Stimulated activated CD4-positive, alpha-beta T cell treated with anti-CD3 and anti-CD28 coated beads, TNF-alpha, amount 100 ng/mL, for 4 hours (primary cell): ENCODE measurements at places on chromosomes 12 and 14.

- DNase-seq = no peak
Measured at GRCh38 chr12:39902821-39903220, 203.1 kb downstream of the SLC2A13 start.

GRCh38 chr12:107429006-107429705 lies 256.4 kb upstream of the PWP1 start:
- no peak for DNase-seq

- no peak for DNase-seq
Measured at GRCh38 chr12:74719447-74719846, 181.8 kb downstream of the ATXN7L3B start.

DNA sequence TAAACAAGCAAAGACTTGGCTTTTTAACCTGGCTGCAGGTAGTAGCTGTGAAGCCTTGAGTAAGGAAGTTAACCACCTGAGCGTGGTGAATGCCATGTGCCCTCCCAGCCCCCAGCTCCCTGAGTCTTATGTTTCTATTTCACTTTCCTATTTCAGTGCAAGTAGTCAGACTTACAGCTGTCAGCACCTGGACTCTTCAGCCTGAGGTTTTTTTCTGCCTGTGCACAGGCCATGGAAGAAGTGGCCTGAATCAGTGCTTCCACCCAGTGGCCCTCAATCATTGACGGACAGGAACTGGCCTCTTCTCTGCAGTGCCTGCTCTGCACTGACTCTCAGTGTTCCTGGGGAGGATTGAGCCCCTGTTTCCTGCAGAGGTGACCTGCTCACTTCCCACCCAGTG lies 796.4 kb downstream of the MED13L start:
- DNase-seq = no peak

DNA sequence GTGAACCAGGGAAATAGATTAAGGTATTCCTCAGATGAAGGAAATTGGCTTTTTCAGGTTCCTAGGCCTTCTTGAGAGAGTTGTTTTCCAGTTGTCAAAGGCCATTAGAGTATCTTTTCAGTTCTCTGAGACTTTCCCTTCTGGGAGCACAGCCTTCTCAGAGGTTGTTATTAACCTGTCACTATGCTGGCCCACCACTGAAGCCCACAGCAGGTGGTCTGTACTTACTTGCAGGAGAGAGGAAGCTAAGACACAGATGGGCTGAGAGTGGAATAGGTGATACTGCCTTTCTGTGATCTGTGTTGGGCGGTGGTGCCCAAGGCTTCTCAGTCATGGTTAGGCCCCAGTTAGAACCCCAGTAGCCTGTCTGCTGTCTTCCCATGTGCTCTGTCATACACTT lies 22.8 kb upstream of the GALNT16 start:
- no peak for DNase-seq

- no peak for DNase-seq
Measured at GRCh38 chr12:7207866-7208625, 18.6 kb downstream of the PEX5 start.

DNA sequence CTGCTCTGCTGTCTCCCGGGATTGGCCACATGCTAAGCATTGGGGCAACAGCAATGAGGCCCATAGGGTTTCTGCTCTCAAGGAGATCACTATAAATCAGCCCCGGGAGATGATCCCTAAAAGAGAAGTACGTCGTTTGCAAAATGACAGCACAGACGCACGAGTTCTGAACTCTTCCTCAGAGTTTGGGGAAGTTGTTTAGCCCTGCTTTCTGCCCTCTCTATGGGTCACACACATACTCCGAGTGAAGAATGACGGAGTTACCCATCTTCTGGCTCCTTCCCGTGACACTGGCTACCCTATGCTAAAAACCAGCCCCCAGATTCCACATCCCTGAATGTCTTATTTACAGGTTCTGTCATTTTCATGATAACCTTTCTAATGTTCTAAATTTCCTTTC lies 258.0 kb upstream of the PLEKHG7 start:
- DNase-seq = no peak

DNA sequence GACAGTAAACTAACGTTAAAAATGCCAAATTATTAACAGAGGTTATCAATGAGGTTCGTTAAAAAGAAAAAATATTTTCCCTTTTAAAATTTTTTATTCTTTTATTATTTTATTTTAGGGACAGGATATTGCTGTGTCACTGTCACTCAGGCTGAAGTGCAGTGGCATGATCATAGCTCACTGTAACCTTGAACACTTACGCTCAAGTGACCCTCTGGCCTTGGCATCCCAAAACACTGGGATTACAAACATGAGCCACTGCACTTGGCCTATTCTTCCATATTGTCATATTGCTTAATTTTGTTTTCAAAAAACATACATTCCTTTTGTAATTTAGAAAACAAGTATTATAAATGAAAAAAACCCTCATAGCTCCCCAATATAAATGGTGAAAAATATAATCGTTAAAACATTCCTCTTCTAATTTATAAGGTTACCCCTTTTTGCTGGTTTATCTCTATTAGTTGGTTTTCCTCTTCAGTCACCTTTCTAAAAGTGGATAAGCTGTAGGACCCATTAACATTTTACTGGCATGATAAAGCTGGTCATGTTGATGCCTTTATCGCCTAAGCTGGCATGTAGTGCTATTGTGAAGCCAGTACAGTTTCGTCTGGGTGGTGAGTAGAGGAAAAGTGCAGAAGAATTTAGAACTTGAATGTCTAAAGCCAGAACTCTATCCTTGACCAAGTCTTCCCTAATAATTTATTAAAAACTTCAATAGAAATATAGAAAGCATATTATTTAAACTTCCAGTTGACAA lies 27.6 kb downstream of the PDE3A start:
- DNase-seq = no peak

- DNase-seq = no peak
Measured at GRCh38 chr12:52369211-52369610, 1.9 kb upstream of the KRT85 start.
